ENCODE measurements at places on chromosomes 13 and 19. TPM values are rescaled to one million over a fixed set of nuclear protein-coding genes. Genes with fewer than 3 reads are reported as not detected.

Gene FFAR3
- total RNA-seq: not detected

Gene ZSCAN22
- 3.5 TPM for total RNA-seq

Gene CPB2
- total RNA-seq: not detected

Gene KLF5
- 185 TPM for total RNA-seq

Gene PRR19
- 1.6 TPM for total RNA-seq

Measured in ureter (tissue), 1 donor.